CD4-positive, CD25-positive, alpha-beta regulatory T cell (primary cell): ENCODE measurements at places on chromosomes 3 and 15. TPM values are rescaled to one million over a fixed set of nuclear protein-coding genes. Genes with fewer than 3 reads are reported as not detected.

The MYL3 gene
- total RNA-seq, result not detected

The ST3GAL6 gene
- 0.89 TPM for total RNA-seq

The SLCO2A1 gene
- not detected for total RNA-seq

The ACVR2B gene
- 12.7 TPM for total RNA-seq

GRCh38 chr15:94205366-94205765 lies 26.0 kb upstream of the MCTP2 start:
- no peak overlapping the region for H3K27ac ChIP-seq
- no peaks in the 10 kb centered on the region for H3K27me3 ChIP-seq

GRCh38 chr3:100042166-100042981 lies 71.9 kb downstream of the FILIP1L start:
- H3K36me3 ChIP-seq, result no peaks in the 10 kb centered on the region
- H3K27me3 ChIP-seq, result no peaks in the 10 kb centered on the region
- no peak overlapping the region for H3K4me3 ChIP-seq
- H3K27ac ChIP-seq, result no peak overlapping the region
- H3K4me1 ChIP-seq, result no peaks in the 10 kb centered on the region

GRCh38 chr3:56192001-56192400 lies 276.3 kb downstream of the ERC2 start:
- no peak overlapping the region for H3K4me3 ChIP-seq
- no peaks in the 10 kb centered on the region for H3K4me1 ChIP-seq
- H3K36me3 ChIP-seq, result no peaks in the 10 kb centered on the region
- no peak overlapping the region for H3K27ac ChIP-seq

DNA sequence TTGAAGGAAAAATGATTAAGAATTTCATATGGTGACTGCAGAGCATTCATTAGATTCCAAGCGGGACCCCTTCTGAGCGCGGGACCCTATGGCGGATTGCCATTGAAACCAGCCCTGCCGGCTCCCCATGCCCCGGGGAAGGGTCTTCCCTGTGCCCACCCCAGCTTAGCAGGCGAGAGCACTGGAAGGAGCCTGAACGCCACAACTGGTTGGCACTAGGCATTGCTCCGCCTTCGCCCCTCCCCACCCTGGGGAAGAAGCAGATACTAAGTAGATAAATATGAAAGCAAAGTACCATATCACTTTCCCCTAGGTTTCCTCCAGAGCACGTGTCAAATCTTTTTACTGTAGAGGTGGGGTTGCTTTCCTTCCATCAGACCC lies 70.7 kb downstream of the CYP19A1 start:
- H3K4me3 ChIP-seq, result no peak overlapping the region
- no peak overlapping the region for H3K27ac ChIP-seq
- no peaks in the 10 kb centered on the region for H3K36me3 ChIP-seq
- H3K27me3 ChIP-seq, result peaks cover 20% of the 10 kb centered on the region

- no peak overlapping the region for H3K27ac ChIP-seq
- no peaks in the 10 kb centered on the region for H3K27me3 ChIP-seq
- peaks cover 25% of the 10 kb centered on the region for H3K4me1 ChIP-seq
- peak overlapping the region; percentile 27 for H3K4me3 ChIP-seq
These were observed 70.1 kb downstream of the HERC1 start for GRCh38 chr15:63763476-63764123.

DNA sequence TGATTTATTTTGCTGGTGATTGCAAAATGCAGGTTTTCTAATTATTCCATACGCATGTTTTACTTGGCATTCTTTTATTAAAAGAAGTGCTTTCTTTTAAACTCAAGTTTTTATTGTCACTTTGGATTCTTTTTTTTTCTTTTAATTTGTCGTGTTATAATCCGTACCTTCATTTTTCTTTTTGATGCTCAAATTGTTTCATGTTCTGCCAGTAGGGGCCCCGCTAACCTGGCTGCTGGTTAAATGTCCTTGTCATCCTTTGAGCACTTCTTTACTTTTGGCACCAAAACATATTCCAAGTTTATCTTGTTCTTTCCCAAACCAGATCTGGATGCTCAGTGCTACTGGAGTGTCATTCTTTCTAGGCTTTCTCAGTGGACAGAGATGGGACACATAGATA lies 31.6 kb downstream of the MED12L start:
- H3K27me3 ChIP-seq, result no peaks in the 10 kb centered on the region
- no peak for DNase-seq
- H3K4me3 ChIP-seq, result no peak overlapping the region

- peaks cover 35% of the 10 kb centered on the region for H3K4me1 ChIP-seq
- no peaks in the 10 kb centered on the region for H3K27me3 ChIP-seq
- no peaks in the 10 kb centered on the region for H3K36me3 ChIP-seq
- no peak for DNase-seq
- H3K4me3 ChIP-seq, result peak overlapping the region; percentile 59
These were observed 929 bp upstream of the MTMR10 start for GRCh38 chr15:30992249-30992864.

DNA sequence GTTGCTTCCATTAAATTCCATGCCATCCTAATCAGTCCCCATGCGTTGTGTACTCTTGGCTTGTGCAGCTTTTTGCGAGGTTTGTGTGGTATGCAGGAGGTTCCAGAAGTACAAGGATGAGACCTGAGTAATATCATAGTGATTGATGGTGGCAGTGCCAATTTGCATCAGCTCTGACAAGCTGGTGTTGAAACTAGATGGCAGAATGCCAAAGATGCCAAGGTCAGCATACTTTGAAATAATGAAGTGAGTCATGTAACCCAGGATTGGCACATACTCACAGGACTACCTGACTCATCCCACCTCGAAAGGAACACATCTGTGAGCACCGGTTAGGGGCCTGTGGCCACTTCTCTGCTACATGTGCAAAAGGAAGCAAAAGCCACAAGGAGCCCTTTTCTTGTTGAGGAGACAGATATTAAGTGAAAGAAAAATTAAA lies 14.3 kb downstream of the KAT2B start:
- H3K27me3 ChIP-seq, result no peaks in the 10 kb centered on the region
- H3K4me1 ChIP-seq, result peaks cover 52% of the 10 kb centered on the region
- peak; percentile 47 for DNase-seq
- peak overlapping the region; percentile 80 for H3K4me3 ChIP-seq

DNA sequence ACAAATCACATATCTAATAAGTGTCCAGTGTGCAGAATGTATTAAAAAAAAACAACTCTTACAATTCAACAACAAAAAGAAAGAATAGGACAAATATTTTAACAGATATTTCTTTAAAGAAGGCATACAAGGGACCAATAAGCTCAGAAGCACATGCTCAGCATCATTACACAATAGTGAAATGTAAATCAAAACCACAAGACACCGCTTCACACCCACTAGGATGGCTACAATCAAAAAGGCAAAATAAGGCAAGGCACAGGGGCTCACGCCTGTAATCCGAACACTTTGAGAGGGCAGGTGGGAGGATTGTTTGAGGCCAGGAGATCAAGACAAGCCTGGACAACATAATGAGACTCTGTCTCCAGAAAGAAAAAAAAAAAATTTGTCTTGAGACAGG lies 255.6 kb downstream of the MAGI1 start:
- DNase-seq, result no peak
- no peak overlapping the region for H3K27ac ChIP-seq
- H3K4me3 ChIP-seq, result no peak overlapping the region
- H3K27me3 ChIP-seq, result no peaks in the 10 kb centered on the region

- no peaks in the 10 kb centered on the region for H3K36me3 ChIP-seq
- DNase-seq, result no peak
- no peak overlapping the region for H3K4me3 ChIP-seq
- no peaks in the 10 kb centered on the region for H3K4me1 ChIP-seq
- no peaks in the 10 kb centered on the region for H3K27me3 ChIP-seq
- H3K27ac ChIP-seq, result no peak overlapping the region
These were observed 14.2 kb downstream of the ST8SIA2 start for GRCh38 chr15:92407916-92408315.

- H3K4me1 ChIP-seq, result peaks cover 19% of the 10 kb centered on the region
- H3K27me3 ChIP-seq, result peaks cover 9% of the 10 kb centered on the region
- H3K27ac ChIP-seq, result no peak overlapping the region
- H3K36me3 ChIP-seq, result no peaks in the 10 kb centered on the region
- no peak for DNase-seq
- H3K4me3 ChIP-seq, result no peak overlapping the region
These were observed 858 bp downstream of the NTRK3 start for GRCh38 chr15:88255484-88256278.

DNA sequence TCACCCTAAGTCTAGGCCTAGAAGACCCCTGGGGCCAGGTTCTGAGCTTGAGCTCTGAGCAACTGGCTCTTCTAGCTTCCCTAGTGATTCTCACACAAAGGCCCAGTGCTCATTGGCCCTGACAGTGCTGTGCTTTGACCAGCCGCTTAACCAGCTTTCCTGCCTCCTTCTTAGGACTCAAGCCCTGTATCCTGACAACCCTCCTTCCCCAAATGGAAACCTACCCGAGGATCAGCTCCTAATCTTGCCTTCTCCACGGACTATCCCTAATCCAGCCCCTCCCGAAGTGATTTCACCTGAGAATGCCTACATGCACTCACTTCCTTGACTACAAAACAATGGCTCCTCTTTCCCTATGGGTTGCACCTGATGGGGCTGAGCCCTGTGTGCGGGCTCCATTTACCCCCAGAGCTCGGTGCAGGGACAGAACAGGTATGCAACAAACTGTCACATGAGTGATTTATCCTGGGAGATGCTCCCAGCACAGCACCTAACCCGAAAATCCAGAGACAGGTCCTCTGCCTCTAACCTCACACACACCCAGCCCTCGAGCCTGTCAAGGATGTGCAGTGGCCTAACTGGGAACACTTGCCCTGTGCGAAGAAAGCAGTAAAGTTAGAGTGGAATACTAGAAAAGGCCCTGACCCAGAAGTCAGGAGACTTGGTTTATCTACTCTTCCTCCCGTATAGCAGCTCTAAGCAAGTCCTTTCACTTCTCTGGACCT lies 2.3 kb downstream of the MEGF11 start:
- H3K27me3 ChIP-seq, result peaks cover 34% of the 10 kb centered on the region
- no peak overlapping the region for H3K4me3 ChIP-seq
- H3K27ac ChIP-seq, result no peak overlapping the region
- H3K36me3 ChIP-seq, result no peaks in the 10 kb centered on the region

- H3K36me3 ChIP-seq, result no peaks in the 10 kb centered on the region
- no peak for DNase-seq
- H3K4me3 ChIP-seq, result no peak overlapping the region
These were observed 266.6 kb upstream of the ICE2 start for GRCh38 chr15:60745469-60746061.

GRCh38 chr3:13858768-13859520 lies 20.9 kb downstream of the WNT7A start:
- no peak for DNase-seq
- no peak overlapping the region for H3K4me3 ChIP-seq
- no peaks in the 10 kb centered on the region for H3K36me3 ChIP-seq

GRCh38 chr15:73602992-73603391 lies 30.2 kb downstream of the NPTN start:
- no peak overlapping the region for H3K4me3 ChIP-seq
- peaks cover 4% of the 10 kb centered on the region for H3K36me3 ChIP-seq
- no peak for DNase-seq
- peaks cover 16% of the 10 kb centered on the region for H3K4me1 ChIP-seq

DNA sequence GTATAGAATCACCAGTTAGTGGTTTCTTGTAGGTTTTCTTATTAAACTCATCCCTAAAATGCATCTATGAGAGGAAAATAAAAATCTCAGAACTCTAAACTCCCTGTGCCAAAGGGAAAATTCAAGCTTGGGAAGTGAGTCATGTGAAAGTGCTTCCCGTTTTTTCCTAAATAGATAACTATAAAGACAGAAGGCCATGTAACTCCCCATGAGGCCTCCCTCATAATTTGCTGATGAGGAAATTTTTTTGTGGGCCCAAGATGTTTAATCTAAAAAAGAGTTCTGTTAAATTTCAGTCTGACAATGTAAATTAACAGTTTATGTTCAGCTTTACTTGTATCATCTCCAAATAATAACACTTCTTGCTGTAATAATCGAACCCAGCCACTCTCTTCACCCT lies 1273.9 kb downstream of the OTOL1 start:
- DNase-seq, result no peak
- no peak overlapping the region for H3K27ac ChIP-seq
- H3K27me3 ChIP-seq, result no peaks in the 10 kb centered on the region

- H3K4me1 ChIP-seq, result peaks cover 8% of the 10 kb centered on the region
- peaks cover 95% of the 10 kb centered on the region for H3K36me3 ChIP-seq
- H3K4me3 ChIP-seq, result no peak overlapping the region
- H3K27ac ChIP-seq, result no peak overlapping the region
- no peak for DNase-seq
These were observed 24.3 kb downstream of the MRPS25 start for GRCh38 chr3:15040844-15041243.

DNA sequence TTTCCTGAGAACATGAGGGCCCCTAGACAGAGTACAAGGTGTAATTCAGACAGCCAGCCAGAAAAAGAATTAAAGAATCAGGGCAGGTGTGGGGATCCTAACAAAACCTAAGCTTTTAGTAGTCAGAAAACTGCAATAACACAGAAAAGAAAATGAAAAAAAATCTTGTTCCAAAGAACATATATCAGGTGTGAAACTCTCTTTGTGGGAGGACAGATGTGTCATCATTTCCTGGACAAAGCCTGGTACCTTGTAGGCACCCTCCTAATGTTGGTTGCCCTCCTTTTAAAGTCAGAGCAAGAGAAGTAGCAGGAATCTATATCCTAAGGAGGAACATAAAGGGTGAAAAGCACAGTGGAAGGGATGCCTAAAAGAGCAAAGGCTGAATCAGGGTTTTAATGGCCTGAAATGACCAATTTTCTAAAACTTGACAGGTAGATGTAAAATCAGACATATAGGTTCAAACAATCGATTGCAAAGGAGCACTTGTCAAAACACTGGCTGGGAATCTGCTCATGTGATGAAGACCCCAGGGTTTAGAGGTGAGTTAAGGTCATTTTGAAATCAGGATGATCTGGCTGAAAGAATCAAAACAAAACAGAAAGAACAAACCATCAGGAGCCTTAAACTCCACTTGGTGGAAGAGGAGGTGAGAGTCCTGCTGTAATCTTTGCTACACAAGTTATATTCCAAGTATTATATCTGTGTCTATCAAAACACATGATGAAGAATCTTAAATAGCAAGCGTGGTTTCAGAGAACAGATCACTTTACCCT lies 54.9 kb downstream of the TGFBR2 start:
- no peaks in the 10 kb centered on the region for H3K27me3 ChIP-seq
- H3K4me3 ChIP-seq, result peak overlapping the region; percentile 32
- H3K36me3 ChIP-seq, result peaks cover 23% of the 10 kb centered on the region
- H3K27ac ChIP-seq, result peak overlapping the region; percentile 58

DNA sequence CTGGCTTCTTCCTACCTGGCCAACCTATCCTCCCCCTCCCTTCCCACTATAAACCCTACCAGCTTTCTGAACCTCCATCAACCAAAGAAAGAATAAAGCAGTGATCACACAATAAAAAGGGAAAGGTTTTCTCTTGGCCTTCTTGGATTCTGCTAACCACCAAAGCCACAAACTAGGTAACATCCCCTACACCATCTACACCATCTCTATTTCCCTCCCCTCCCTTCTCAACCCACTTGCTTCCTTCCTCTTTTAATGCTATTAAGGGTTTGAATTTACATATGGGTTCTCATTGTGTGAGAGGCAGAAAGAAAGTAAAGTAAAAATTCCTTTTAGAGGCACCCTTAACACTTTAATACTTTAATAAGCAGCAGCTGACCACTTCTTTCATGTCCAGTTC lies 25.8 kb upstream of the RSL24D1 start:
- peak overlapping the region; percentile 54 for H3K4me3 ChIP-seq
- H3K36me3 ChIP-seq, result peaks cover 9% of the 10 kb centered on the region
- DNase-seq, result peak; percentile 47
- H3K27ac ChIP-seq, result peak overlapping the region; percentile 30
- no peaks in the 10 kb centered on the region for H3K27me3 ChIP-seq
- H3K4me1 ChIP-seq, result peaks cover 27% of the 10 kb centered on the region
